ENCODE measurements at places on chromosomes 4 and X.

- no peak for DNase-seq
These were observed 19.6 kb downstream of the RP2 start for GRCh38 chrX:46856483-46856882.

DNA sequence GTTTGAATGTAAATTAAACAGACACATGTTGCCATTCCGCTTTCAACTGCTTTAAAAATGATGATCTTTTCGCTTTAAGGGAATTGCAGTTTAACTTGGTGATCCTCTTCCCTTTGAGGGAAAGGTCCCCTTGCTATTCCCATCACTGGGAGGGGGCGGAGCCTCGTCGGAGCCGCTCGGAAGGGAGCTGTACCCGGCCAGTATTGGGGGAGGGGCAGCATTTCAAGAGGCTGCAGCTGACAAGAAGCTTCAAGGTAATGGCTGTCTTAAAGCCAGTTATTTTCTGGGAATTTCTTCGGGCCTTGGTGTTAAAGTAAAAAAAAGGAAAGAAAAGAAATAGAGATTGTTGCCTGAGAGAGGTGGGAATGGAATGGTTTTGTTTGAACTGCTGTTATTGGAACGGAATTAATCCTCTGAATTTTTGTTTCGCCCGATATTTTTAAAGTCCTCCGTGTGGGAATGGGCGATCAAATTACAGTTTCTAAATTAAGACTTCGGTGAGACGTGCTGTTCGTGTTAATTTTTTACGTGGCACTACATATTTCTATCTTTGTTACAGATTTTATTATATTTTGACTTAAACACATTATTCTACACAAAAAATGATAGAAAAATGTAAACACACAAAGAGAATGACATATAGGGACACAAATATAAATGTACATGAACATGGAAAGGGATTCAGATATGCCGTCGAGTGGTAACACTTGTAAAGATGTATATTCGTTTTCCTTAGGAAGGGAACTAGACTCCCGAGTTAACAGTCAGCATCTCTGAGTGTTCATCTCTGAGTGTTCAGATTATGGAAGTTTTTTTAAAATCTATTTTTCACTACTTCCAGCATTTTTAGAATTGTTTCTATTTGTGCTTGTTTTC, 9.2 kb downstream of the PWWP3B start:
- no peak for DNase-seq

GRCh38 chr4:185113340-185113739, 29.7 kb upstream of the SLC25A4 start:
- DNase-seq = no peak

- no peak for DNase-seq
These were observed 88.9 kb downstream of the RASL11B start for GRCh38 chr4:52951016-52951415.

DNA sequence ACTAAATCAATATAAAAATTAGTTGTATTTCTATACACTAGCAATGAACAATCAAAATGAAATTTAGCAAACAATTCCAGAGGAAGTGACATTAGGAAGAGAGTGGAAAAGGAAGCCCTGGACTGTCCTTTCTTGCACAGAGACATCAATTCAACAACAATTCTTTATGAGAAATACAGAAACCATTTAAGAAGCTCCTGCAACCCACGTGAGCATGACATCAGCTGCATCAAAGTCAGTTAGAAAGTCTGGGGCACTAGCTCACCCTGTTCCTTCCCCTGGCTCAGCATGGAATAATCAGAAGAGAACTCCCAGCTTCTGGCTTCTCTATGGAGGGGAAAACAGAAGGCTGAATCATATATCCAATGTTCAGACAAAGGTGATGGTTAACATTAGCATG, 48.6 kb upstream of the STARD8 start:
- no peak for DNase-seq

- no peak for DNase-seq
These were observed 138.4 kb downstream of the LDB2 start for GRCh38 chr4:16759931-16760582.

DNA sequence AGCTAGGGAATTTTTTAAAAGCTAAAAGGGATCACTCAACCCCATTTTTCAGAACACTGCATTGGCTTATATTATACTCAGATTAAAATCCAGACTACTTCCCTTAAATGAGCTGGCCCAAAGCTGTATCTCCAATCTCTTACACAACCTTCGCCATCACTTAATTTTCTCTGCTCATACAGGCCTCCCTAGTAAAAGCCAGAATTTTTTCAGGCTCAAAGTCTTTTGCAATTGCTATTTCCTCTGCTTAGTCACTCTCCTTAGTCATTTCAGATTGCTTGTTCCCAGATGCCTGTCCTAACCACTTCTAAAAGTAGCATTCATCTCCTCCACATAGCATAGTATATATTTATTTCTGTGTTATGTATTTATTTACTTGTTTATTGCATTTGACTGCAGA, 1587.9 kb upstream of the ADGRL3 start:
- DNase-seq = no peak

GRCh38 chrX:21725496-21725895, 32.4 kb downstream of the SMPX start:
- DNase-seq = no peak

GRCh38 chr4:25928379-25929297, 14.6 kb downstream of the SMIM20 start:
- no peak for DNase-seq

DNA sequence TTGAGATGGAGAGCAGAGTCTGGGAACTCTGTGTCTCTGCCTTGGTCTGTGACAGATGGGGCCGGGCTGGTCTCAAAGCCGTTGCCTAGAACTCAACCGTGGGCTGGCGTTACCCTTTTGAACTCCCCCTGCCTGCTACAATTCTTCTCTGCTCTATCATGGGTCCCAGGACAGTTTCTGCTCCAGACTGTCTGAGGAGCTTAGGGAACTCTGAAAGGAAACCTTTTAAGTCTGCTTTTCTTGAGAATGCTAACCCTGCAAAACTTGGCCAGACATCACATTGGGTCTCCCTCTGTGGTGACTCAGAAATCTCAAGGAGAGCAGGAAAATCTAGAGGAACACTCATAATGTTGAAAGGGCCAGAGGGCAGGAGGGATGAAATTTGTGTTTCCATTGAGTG, 240.6 kb downstream of the CBR4 start:
- no peak for DNase-seq

DNA sequence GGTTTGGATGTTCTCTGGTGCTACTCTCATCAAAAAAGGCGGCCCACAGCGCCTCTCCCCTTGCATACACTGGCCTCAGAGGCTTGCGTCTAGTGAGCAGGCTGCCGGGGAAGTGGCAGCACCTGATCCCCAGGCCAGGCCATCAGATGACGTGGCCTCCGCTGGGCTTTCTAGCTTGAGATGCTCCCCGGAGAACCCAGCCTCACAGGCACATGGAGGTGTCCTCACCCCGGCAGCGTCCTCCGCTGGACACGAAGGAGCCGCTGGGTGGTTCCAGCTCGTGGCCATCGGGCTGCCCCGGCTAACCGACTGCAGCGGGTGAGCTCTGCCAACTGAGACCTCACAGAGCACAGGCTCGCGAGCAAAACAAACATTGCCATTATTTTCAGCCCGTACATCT, 12.8 kb downstream of the IRAK1 start:
- no peak for DNase-seq

DNA sequence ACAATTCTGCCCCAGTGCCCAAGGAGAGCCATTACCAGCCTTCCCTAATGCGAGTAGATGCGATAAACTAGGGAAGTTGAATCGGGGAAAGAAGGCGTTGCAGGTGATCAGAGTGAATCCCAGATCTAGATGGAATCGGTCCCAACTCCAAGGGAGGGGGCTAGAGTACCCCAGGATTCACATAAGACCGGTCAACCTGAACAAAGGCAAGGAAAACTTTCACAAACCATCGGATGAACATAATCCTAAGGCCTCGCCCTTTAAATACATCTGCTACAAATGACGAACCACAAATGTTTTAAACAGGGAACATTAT, 11.2 kb upstream of the ZCCHC13 start:
- no peak for DNase-seq

DNA sequence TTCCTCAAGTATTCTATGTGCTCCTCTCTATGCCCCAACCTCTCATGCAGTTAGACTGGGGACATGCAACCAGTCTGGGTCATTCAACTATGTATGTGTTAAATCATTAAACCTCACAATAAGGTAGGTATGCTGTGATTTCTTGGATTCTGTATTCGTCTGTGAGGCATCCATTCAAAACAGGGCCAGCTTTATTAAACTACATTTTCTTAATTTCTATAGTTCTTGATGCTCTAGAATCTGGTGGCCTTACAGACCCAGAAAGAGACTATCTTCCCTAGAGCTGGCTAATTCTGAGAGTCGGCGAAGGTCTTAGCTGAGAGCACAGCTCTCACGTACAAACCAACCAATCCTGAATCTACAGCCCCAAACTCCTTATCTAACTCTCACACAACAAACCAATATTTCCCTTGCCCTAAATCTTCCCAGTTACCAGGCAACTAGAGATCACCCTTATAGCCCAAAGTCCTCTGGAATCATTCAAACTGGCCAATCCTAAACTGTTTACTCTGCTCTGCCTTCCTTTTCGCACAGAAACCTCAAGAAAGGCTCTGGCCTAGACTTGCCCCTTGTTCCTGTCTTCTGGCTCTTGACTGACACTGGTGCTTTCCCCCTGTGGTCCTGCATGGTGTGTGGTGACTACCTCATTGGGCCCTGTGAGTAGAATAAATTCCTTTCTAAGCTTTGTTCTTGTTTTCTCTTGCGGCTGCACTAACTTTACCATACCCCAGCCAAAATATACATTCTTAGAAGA, 203.5 kb upstream of the TET2 start:
- DNase-seq = no peak

GRCh38 chrX:9033989-9034388, at the start of gene FAM9B:
TSS of gene FAM9B (minus strand) at chrX:9034127. CDS start at chrX:9032986, 1,141 bp downstream.
- no peak for DNase-seq

- no peak for DNase-seq
These were observed at the start of gene ENAM for GRCh38 chr4:70628444-70628843. TSS of gene ENAM (plus strand) at chr4:70628744. CDS start at chr4:70629501, 757 bp downstream.

GRCh38 chr4:20272411-20272872, 20.7 kb downstream of the SLIT2 start:
- no peak for DNase-seq

DNA sequence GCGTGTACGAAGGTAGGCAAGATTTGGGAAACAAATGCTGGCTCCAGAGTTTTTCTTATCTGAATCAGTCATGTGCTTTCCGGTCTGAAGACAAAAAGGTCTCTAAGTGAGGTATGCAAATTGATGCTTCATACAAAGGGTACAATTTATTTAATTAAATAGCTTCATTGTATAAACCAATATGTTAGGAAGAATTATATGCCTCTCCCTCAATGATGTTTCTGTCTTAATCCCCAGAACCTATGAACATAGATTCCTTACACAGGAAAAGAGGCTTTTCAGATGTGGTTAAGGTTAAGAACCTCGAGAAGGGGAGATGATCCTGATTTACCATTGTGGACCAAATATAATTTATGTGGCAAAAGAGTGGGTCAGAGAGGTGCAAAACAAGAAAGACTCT, 543.5 kb upstream of the PCDH10 start:
- no peak for DNase-seq

DNA sequence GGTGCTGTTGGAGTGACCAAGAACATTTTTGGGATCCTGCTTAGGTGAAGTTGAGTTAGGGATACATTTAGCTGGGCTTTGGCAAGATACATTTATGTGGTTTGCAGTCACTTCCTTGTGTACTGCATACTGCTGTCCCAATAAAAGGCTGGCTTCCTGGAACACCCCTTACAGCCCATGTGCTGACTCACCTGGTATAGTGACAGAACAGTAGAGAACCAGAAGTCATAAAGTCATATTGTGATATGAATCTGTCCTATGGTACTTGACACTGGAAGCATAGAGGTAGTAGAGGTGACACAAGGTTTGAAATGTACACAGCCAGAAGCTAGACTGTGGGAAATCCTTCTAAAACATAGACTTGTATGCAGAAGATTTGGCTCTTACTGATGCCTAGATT, 55.3 kb upstream of the SLC25A43 start:
- no peak for DNase-seq

DNA sequence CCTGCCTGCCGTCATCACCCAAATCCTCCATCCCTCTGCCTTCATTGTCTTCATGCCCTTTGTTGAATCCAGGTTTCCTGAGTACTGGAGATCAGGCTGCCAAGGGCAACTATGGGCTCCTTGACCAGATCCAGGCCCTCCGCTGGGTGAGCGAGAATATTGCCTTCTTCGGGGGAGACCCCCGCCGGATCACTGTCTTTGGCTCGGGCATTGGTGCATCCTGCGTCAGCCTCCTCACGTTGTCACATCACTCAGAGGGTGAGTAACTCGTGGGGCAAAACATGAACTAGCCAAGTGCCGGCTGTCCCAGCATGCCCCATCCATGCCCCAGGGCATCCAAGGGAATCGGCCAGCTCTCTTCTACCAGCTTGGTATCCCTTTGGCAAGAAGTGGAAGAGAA, 19.4 kb downstream of the NLGN3 start:
- no peak for DNase-seq

GRCh38 chrX:97876697-97877407, 993.1 kb downstream of the RPA4 start:
- DNase-seq = no peak

DNA sequence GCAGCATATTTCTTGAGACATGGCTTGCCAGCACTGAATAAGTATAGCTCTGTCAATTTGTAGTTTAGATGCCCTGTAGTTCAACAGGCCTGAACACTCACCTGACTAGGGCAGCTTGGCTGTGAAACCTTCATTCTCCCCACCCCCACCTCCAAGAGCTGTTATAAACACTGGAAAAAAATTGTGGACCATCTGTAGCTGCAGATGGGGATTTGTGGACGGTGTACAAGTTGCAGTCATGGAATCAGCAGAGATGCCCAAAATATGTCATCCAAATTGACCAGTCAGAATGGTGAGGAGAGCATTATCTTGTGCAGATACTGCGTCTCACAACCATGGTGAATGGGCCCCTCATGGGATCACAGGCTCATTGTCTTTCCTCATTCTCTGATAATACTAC, 76.2 kb upstream of the PAQR3 start:
- no peak for DNase-seq

DNA sequence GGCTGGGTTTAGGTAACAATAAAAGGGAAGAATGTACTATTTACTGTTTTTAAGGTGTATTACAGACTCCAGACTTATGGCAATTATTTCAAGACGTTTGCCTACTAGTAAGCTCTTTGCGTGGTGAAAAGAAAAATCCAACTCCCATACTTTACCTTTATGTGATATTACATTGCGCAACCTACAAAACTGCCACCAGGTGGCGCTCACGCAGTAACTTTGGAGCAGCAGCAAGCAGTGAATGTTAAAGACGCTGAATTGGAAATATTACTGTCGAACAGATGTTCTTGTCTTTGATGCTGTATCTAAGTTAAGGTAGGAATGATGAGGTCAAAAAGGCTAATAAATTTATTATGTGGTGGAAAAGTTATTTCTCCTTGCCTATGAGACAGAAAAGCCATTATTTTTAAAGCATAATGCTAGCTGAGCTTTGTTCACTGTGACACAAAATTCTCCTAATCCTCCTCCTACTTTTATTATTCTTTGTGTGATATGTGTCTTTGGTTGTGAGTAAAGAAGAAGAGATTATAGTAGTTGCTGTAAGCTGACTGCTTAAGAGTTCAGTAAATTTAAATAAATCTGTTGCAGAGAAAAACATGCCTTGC, 1099.8 kb upstream of the TENM3 start:
- DNase-seq = no peak

- DNase-seq = no peak
These were observed 26.2 kb downstream of the TMEM144 start for GRCh38 chr4:158236304-158237030.

All from SIG-M5 (cell line).